ENCODE measurements at places on chromosomes 3 and 15.

DNA sequence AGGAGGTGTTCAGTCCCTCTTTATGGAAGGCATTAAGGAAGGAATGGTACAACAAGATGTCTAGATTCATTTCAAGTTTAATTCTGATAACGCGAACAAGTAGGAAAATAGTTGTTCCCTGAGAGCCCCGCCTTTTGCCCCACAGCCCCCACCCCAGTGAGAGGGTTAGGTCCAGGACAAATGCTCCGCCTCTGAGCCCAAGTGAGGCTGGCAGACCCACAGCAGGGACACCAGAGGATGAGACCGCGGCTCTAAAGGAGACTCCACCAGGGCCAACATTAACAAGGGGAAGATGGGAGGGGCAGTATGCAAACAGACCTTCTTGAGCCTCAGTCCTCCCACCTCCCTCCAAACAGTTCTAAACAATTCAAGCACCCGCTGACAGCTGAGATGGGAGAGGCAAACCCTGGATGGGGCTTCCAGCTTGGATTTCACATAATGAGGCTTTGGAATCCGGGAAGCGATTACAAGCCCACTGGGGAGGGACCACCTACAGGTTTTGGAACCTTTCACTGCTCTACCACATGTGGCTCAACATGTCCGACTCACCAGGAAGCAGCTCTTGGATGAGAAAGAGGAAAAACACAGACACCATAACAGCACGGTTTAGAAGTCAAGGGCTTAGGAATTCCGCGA lies 42.9 kb upstream of the IREB2 start:
- no peak for DNase-seq

- no peak for DNase-seq
Measured at GRCh38 chr3:54527521-54527920, 400.3 kb downstream of the LRTM1 start.

- DNase-seq = no peak
Measured at GRCh38 chr15:31774045-31774444, 256.3 kb upstream of the CHRNA7 start.

GRCh38 chr15:96896766-96897165 lies 566.3 kb downstream of the NR2F2 start:
- DNase-seq = no peak

GRCh38 chr3:57434041-57434440 lies 110.1 kb downstream of the DNAH12 start:
- no peak for DNase-seq

GRCh38 chr3:139764069-139764905 lies 86.5 kb upstream of the NMNAT3 start:
- no peak for DNase-seq

DNA sequence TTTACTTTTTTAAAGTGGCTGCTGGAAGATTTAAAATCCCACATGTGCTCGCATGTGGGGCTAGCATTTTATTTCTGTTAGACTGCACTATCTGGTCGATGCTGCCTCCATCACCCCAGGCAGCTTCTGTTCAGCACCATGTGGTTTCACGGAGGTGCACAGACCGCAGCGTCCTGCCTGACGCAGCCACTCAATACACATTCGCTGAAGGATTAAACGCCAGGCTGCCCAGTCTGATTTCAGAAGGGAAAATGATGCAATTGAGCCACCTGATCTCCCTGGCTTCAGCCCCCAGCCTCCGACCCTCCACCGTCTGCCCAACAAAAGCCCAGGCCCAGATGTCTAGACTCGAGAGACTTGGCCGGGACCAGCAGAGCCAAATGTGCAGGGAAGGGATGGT lies 84.5 kb downstream of the MEGF11 start:
- DNase-seq = no peak

Measured in glomerular endothelial cell (primary cell).